ENCODE measurements at places on chromosomes 7 and 10.
A peak's percentile ranks its signal among the peaks of the same experiment; 100 is the strongest.

DNA sequence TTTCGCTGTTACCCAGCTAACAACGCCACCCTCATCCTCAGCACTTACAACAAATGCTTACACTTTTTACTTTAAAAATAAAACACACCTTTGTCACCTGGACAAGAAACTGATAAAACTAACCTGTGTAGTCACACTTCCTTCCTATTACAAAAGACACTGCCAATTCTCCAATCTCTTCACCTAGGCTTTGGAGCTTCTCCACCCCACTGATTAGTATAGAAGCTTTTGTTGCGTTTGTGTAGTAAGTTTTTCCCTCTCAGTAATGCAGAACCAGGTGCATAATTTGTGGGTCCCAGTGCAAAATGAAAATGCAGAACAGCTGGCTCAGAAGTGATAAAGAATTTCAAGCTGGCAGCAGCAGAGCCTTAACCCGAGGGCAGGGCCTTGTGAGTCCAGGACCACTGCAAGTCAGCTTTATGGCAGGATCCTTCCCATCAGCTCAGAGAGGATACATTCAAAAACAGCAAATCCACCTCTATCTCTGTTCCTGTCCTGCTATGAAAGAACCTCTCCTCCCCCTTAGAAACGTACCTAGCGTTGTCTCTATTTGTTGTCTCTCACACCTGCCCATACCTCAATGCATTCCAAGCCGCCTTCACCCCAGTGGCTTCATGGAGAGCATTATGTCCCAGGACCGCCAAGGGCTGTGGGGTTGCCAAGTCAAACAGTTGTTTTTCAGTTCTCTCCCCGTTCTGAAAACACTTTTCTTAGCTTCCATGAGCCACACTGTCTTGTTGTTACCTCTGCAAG, 40.3 kb upstream of the EGFR start:
- DNase-seq = no peak

DNA sequence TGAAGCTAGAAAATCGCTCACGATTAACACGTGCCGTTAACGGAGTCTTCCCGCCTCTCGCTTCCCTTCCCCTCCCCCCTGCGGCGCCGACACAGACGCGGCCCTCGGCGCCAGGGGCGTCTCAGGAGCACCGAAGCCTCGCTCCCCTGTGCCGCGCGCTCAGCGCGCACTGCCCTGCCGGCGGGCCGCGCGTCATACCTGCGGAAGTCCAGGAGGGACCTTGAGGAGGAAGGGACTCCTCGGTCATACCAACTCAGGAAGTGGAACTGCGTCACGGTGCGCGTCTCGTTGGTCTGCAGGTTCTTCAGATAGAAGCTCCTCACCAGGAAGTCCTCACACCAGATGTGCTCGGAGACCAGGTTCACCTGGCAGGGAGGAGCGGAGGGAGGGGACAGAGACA, 239.6 kb downstream of the DNAJB6 start:
- DNase-seq = no peak

DNA sequence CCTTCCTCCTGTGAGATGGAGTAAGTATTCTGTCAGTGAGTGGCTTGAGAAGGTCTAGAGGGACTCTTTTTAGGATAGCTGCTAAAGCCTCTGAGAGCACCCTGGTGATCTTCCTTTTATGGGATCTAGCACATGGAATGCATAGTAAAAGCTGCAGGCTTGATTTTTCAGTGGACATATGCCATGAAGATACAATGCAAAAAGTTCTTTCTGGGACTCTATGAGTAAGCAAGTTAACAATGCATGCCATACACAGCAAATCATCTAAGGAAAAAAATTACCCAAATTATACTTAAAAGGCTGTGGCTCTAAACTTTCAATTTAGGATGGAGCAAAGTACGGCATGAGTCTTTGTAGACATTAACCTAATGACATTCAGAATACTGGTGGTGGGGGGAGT, 154.5 kb downstream of the SGMS1 start:
- peak; percentile 27 for DNase-seq

DNA sequence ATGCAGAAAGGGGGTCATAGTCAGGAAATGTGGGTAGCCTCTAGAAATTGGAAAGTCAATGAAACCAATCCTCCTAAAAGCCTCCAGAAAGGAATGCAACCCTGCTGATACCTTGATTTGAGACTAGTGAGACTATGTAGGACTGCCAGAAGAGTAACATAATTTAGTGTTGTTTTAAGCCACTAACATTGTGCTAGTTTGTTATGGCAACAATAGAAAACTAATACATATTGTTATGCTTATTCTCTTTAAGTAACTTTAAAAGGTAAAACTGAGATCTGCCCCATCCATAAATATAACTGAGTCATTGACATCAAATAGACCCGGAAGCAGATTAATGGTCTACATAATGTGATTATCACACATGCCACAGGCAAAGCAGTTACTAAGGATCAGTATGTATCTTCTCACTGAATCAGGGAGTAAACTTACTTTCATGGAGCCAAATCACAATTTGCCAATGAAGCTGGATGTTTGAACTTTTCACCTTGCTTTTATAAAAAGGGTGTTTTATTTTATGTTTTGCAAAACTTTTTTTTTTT, 146.4 kb upstream of the TMEM106B start:
- no peak for DNase-seq

- no peak for DNase-seq
These were observed 16.7 kb upstream of the SUN1 start for GRCh38 chr7:815284-816216.

GRCh38 chr7:51927738-51928137, 611.1 kb upstream of the COBL start:
- no peak for DNase-seq

DNA sequence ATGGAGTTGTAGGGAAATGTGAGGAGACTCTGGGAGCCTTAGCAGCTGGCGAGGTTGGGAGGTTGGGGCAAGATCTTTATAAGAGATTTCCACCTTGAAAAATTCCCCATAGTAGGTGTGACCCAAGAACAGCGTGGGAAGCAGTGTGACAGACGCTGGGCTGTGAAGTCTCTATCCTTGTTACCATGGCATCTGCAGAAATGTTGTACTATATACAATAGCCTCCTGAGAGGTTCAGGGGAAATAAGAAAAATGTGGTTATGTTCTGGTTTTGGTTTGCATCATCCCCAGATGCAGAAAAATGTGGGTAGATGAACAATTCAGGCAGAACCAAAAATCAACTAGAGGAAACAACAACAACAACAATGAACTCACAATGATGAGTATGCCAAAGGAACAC, 498.6 kb downstream of the SH2D4B start:
- DNase-seq = no peak

GRCh38 chr7:123305840-123306375, 106.1 kb upstream of the SLC13A1 start:
- DNase-seq = no peak

DNA sequence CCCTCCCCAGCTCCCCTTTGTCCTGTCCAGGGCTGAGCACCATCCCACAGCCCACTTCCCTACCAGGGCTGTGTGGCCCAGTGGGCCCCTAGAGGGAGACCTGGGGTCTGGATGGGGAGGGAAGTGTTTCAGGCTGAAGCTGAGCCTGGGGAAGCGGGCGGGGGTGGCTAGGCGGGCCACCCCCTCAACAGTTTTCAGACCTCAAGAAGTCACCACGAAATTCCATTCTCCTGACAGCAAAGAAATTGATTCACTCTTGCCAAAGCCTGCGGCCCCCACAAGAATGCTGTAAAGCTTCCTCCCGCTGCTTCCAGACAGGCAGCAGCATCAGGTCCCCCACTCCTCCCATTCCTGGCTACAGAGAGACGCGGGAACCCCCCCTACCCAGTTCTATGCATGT, 2.5 kb upstream of the LFNG start:
- peak; percentile 94 for DNase-seq

DNA sequence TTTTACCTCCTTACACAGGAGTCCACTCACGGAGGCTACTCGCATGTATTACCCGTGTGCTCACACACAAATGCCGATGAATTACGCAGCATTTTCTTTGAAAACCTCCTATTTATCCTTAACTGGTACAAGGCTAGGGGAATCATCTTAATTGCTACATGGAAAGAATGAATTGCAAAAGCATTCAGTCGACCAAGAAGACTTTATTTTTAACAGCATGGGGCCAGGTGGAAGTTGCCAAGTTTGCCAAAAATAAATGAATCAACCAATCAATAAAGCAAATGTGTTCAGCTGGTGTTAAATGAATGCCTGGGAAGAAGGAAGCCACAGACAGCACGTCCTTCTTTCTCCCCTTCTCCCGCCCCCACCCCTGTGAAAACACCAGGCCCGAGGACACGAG, 55.8 kb downstream of the CTBP2 start:
- DNase-seq = no peak

GRCh38 chr7:27912751-27913150, 172.8 kb downstream of the TAX1BP1 start:
- no peak for DNase-seq

DNA sequence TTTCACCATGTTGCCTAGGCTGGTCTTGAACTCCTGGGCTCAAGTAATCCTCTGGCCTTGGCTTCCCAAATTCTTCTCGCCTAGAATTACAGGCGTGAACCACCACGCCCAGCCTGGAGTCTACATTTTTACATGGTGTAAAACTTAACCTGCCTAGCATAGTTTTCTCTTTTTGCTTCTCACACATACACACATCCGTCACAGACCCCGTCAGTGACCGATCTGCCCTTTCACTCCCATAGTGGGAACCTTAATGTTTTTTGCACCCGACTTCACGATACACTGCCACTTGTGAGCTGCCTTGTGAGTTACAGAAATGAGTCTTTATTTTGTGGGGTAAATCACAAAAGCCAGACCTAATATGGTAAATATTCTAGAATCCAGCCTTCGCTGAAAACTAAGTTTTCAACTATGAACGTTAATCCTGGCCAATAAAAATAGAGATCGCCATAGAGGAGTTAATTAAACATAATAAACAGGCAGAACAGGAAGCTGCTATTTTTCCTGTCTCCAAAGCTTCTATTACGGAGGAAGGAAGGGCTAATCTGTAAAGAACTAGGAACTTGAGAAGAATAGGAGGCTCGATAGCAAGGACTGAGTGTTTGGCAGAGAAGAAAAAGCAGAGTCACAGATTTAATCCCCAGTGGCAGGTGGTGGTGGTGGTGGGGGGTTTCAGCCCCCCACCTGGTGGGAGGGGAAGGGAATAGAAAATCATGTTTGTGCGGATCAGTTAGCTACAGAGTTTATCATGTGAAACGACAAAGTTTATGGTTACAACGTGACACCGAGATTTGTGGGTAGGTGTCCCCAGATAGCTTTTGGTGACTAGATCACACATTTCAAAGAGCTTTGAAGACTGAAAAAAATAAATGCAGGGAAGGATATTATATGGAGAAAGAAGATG, 14.7 kb upstream of the FAM171A1 start:
- DNase-seq = no peak

DNA sequence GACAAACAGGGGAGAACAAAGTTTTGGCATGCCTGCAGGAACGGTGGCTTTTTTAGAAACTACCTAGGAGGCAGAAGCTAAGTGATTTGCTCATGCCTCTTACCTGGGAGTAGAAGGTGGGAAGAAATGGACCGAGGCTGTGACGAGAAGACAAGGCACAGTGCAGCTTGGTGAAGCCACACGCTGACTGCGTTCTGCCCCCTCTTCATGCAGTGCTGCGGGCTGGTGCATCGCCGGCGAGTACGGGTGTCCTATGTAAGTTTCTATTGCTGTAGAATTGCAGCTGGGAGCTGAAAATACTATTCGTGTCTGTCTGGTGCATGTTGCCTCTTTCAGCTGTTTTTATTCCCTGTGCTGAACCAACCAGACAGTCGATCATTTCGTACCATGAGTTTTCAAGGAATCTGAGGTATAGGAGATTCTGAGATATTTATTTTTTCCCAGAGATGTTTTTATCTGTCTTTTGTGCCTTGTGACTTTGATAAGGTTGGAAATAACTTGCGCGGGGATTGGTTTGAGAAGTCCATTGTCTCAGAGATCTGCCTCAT, 120.9 kb downstream of the CACNB2 start:
- DNase-seq = no peak

DNA sequence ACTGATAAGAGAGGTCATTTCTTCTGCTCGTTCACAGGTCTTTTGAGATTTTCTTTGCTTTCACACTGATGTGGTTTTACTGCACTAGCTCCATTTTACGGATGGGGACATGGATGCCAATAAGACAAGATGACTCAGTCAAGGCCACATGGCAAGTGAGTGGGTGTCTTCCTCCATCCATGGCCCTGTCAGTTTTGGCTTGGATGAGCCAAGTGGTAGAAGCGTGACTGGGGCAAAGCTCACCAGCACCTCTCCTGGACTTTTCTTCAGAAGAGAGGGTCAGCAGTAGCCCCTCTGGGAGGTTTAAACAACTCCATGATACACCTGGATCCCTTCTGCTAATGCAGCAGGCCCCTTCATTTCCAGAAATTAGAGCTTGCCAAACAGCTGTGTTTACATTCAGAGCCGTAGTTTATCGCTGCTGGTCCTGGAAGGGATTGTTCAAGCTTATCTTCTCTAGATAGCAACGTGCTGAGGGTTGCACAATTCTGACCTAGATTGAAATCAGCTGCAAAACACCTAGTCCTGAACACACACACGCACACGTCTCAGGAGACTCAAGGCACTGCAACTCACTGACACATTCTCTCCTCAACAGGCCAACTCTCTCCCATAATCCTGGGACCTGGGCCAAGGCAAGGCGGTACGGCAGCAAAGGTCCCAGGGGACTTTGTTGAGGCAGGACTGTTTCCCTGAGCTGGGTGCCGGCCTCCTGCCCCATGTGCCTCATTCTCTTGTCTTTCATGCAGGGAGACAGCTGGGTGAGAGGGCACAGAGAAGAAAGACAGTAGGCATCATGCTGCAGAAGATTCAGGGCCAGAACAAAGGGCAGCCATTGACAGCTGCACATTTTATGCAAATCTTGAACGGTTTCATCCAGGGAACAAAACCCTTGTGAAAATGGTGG, 14.2 kb upstream of the PDCD4 start:
- no peak for DNase-seq

DNA sequence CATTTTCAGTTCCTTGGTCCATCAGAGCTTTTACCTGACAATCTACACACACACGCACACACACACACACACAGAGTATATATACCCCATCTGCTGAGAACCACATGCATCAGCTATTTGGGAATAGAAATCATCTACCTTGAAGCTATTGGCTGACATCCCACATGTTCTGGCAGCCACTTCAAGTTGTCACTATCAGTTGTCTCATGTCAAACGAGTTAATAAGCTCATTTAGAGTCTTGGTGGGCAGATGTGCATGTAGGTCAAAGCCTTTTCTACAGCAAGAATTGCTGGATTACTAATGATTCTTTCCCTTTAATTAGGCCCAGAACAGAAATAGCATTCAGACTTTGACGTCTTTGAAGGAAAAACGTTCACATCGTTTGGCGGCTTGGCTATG, 36.8 kb downstream of the COL28A1 start:
- no peak for DNase-seq

DNA sequence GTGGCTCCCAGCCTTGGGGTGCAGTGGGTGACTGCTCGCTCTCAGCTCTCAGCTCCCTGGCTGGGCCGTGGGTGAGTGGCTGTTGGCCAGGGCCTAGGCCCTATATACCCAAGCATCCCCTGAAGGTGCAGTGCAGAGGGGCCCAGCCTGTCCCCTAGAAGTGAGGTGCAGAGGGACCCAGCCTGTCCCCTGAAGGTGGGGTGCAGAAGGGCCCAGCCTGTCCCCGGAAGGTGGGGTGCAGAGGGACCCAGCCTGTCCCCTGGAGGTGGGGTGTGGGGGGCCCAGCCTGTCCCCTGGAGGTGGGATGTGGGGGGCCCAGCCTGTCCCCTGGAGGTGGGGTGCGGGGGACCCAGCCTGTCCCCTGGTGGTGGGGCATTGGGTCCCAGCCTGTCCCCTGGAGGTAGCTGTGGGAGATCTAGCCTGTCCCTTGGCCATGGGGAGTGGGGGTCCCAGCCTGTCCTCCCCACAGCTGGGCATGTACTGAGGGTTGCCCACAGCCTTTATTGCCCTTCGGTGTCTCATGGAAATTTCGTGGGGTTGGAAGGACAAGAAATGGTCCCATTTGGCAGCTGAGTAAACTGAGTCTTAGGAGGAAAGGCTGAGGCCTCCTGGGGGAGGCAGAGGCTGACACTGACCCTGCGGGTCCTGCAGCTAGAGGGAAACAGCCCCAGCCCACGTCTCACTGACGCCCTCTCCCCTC, 17.5 kb upstream of the LFNG start:
- DNase-seq = no peak

Data from fibroblast of skin of left quadriceps (primary cell).